Activated T-helper 17 cell treated with anti-CD3 and anti-CD28 coated beads, Interleukin-2, amount 50 U/mL, for 72 hours (primary cell): ENCODE measurements at places on chromosomes 16 and 17. TPM values are rescaled to one million over a fixed set of nuclear protein-coding genes. Genes with fewer than 3 reads are reported as not detected.

Gene MEIOB
- total RNA-seq: 0.79 TPM

Gene SLC46A1
- total RNA-seq: 4.4 TPM

Gene VMO1
- not detected for total RNA-seq

Gene IGFALS
- 0.15 TPM for total RNA-seq

Gene OMG
- 0.42 TPM for total RNA-seq

DNA sequence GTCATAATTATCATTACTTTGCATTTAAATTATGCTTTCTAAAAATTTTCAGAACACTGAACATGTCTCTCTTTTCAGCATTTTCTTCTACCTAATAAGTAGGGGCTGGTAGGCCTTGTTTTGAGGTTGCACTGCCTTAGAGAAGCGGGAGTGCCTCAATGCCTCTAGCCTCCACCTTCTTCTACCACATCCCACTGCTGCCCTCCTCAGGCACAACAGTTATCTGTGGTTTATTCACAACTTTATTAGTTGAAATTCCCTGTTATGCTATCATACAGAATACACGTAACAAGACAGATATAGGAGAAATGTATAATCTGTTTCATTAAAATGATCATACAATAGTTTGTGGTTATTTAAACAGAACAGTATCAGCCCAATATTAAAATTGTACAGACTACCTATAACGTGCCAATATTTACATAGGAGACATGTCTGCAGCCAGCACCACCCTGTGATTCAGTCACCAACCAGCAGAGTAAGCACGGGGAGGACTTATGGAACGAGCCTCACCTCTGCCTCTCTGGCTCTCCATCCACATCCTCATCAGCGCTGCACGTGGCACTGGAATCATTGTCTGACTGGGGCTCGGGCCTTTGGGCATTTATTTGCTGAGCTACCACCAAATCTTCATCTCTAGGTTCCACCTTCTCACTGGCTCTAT is 101.2 kb downstream of the TTC19 start:
- ATAC-seq: no peak

- no peak for ATAC-seq
Measured at GRCh38 chr17:74520790-74521480, 10.3 kb downstream of the CD300LB start.

DNA sequence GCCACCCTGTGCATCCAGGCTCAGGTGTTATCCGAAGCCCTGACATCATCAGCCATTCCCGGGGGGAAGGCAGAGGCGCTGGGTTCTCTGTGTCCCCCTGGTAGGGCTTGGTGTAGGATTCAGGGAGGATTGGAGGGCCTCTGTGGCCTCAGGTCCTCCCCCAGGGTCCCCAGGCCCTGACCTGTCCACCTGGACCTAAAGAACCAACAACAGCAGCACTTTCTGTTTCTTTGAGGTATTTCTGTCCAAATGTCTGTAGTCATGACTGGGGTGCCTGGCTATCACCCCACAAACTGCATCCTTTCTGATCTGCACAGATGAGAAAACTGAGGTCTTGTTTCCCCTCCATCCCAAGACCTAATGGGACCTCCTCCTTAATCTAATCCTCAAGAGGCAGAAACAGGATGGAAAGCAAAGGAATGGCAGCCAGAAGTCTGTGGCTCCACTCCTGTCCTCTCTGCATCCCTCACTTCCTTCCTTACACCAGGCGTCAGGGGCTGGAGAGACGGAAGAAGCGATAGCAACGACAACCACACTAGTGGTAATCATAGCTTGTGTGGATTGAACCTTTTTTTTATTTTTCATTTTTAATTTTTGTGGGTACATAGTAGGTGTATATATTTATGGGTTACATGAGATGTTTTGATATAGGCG is 11.8 kb downstream of the NLRC5 start:
- ATAC-seq: no peak

DNA sequence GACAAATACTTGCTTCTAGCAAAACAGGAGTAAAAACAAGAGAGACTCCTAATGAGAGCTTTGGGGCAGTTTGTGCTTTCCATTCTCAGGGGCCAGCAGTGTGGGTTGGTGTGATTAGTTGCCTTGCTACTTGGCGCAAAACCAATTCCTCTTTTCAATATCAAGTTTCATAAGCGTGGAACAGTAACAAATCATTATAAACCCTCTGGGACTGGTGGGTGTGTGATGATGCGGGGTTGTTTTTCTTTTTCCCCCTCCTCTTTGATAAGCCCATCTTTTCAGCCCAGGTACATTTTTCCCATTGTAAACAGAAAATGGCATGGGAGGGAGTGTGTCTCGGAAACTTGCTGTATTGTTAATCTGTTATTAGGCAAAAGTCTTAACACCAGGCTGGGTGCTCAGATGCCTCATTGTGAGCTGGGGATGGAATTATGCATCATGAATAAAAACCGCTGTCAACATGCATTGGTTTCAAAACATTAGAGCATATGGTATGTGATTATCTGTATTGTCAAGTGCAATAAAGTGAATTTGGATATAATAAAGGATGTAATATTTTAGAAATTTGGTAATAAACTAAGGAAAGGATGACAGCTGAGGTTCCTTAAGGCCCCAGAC is 166.4 kb downstream of the CCDC182 start:
- ATAC-seq: peak; percentile 66

DNA sequence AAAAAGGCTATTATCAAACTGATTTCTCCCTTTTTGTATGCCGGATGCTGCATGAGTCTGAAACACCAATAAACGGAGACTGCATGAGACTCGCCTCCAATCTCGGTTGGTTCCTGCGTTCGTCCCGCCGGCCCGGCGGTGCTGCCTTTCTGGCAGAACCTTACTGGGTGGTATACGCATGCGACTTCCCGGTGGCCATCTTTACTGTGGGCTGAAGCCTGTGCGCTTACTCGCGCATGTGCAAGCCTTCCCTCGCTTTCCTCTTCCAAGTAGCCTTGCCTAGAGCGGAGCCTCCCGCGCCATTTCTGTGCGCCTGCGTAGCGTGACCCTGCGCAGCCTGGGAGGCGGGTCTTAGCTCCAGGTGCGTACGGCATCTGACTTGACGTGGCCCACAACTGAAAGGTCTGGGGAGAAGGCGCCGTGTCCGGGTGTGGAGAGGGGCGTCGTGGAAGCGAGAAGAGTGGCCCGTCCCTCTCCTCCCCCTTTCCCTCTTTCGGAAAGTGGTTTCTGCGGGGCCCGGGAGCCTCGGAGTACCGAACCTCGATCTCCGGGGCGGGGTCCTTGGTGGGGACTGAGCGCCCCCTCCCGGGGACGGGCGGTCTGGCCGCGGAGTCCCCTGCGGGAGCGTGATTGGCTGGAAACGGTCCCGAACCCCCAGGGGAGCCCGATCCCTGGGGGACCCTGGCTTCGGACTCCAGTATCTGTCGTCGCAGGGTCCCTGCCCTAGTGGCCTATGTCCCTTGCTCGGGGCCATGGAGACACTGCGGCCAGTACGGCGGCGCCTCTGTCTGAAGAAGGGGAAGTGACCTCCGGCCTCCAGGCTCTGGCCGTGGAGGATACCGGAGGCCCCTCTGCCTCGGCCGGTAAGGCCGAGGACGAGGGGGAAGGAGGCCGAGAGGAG is at the start of gene PAGR1:
TSS of gene PAGR1 (plus strand) at position 360 of the 901 bp plus-strand sequence. CDS start at position 734, 374 bp downstream.
- ATAC-seq: peak; percentile 76

GRCh38 chr17:77616254-77616731 is 342.2 kb upstream of the TNRC6C start:
- ATAC-seq: no peak

DNA sequence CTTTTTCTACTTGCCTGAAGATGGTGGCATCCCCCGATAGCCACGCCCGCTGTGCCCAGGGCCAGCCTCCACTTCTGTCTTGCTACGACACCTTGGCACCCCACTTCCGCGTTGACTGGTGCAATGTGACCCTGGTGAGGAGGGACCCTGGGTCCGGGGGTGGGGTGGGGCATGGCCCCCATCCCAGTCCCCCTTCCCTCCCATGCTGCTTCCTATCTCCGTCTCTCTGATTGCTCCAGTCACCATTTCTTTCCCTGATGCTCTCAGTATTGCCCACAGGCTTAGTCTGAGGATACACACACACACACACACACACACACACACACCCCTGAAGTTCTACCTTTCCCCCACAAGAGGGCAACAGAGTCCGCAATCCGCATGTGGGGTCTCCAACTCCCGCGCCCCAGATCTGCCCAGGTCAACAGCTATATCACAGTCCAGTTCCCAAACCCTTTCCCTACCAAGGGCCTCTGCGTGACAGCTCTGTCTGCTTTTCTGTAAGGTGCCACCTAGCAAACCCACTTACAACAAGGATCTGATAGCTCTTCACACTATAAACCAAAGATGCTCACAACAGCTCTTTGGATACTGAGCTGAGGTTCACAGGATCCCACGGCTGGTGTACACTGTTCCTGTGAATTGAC is 3.4 kb downstream of the SGCA start:
- peak; percentile 67 for ATAC-seq

- no peak for ATAC-seq
Measured at GRCh38 chr17:45127207-45127547, 5.1 kb downstream of the PLCD3 start.

DNA sequence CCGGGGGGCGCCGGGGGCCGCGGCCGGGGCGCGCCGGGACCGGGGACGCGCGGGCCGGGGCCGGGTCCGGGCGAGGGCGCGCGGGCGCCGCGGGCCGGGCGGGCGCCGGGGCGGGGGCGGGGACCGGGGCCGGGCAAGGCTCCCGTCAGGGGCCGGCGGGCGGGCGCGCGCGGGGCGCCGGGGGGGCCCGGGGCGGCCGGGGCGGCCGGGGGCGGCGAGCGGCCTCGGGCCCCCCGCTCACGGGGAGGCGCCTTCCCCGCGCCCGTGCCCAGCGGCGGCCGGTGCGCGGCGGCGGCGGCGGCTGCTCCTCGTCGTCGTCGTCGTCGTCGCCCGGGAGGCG is 563 bp downstream of the ZCCHC14 start:
- no peak for ATAC-seq

- ATAC-seq: peak; percentile 89
Measured at GRCh38 chr17:58156839-58157803, 8.9 kb downstream of the OR4D1 start.

DNA sequence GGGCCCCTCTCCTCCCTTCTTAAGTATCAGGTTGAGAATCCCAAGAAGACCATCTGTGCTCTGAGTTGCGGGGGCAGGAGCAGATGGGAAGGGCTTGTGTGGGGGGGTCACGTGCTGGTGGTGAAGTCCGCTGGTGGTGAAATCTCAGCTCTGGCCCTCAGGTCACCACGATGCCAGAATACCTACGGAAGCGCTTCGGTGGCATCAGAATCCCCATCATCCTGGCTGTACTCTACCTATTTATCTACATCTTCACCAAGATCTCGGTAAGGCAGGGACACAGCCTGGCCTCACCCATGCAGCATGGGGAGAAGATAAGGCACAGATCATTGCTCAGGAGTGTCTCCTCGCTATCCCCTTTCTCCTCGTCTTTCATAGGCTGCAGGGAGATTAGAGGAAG is 29.7 kb downstream of the SLC5A11 start:
- no peak for ATAC-seq

DNA sequence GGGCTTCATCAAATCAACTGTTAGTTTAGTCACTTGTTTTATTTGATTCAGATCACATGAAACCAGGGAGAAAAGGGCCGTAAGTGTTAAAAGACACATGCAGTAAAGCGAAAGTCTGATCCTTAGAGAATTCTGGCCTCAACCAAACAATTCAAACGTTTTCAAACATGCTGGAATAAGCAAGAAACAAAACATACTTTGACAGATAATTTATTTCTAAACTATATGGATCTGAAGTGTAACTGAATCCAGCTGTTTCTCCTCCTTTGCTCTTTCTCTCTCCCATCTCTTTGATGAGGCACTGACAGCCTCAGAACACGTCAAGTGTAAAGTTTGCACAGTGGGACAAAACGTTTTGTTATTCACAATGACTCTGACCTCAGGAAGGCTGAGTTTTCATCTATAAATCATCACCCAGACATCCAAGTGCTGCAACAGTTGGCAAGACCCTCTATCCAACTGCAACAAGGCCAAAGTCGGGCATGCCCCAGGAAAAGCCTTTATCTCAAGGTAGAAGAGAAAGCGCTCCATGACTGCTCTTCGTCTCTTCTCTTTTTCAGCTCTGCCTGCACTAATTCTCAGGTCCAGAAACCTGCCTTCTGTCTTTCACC is 267.1 kb upstream of the MYOCD start:
- ATAC-seq: no peak

DNA sequence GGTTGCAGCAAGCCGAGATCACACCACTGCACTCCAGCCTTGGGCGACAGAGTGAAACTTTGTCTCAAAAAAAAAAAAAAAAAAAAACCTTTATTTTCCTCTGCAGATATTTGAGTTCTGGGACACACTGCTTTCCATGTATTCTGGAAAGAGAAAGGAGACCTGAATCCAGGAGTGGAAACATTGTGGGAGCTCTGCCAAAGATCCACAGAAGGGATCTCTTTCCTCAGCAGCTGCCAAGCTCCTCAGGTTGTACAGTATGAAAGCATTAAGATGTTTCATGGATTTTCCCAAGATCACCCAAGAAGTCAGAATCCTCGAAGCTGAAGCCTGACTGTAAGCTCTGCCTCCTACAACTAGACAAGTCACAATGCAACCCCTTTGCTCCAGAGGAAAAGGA is 13.5 kb downstream of the NPRL3 start:
- no peak for ATAC-seq
